ENCODE measurements at places on chromosomes 11 and 22.
A peak's percentile ranks its signal among the peaks of the same experiment; 100 is the strongest.

- no peak for DNase-seq
These were observed 20.2 kb downstream of the MYO18B start for GRCh38 chr22:25762147-25762546.

GRCh38 chr11:48107188-48107704 is 109.4 kb upstream of the OR4B1 start:
- DNase-seq = peak; percentile 72

GRCh38 chr11:65380460-65381119 is 1.9 kb downstream of the SLC25A45 start:
- no peak for DNase-seq

- no peak for DNase-seq
These were observed 18.9 kb downstream of the KIRREL3 start for GRCh38 chr11:126981635-126982034.

DNA sequence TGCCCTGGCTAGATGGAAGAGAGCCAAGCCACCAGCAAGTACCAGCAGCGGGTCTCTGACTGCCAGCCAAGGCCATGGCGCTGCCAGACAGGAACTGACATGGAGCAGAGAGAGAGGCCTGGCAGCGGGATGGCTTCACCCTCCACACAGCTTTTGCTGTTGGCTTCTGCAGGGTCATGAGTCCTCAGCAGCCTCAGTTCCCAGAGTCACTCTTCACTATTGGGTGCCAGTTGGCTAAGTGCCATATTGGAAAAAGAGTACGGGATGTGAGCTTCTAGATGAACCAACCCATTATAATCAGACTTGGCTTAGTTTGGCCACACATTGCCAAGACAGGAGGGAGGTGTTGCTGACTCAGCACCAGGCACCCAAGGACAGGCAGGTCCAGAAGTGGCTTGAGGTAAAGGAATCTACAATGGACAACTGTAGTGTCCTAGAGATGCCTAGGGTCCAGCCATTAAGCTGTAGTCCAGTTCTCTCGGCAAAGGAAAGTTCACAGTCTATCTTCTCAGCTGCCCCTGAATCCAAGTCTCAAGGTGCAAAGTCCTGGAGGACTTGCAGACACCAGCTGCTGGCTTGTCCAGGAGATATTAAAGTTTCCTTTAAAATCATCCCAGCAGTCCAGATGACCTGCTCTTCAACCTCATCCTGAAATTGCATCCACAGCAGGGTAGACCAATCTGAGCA is 40.7 kb upstream of the POU2AF1 start:
- DNase-seq = no peak

DNA sequence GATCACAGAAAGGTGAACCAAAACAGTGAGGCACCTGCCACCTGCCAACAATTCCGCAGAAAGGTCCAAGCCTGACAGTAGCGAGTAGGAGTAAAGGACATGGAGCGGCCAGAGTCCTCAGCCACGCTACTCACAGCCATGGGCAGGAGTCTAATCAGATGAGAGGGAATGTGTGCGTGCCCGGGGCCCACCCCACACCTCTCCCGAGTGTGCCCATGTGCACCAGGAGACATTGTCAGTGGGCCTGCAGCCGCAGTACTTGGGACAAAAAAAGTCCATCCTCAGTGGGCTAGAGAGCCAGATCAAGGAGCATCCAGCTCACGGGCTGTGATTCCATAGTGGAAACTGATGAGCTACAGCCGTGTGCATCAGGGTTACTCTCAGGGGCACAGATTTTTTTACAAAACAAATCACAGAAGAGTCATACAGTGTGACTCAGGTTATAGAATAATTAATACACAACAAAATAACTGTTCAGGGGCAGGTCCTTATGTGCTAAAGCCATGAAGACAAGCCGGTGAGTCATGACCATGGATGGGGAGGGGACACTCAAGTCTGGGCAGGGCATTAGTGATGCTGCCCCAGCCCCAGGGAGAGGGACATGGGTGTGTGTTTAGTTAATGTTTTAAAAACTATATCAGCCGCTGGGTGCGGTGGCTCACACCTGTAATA is 12.0 kb downstream of the SART1 start:
- no peak for DNase-seq

GRCh38 chr11:79720115-79720514 is 279.3 kb upstream of the TENM4 start:
- DNase-seq = no peak

GRCh38 chr22:35380013-35380412 is 883 bp upstream of the HMOX1 start:
- DNase-seq = no peak

GRCh38 chr11:38019072-38019775 is 1421.2 kb upstream of the RAG2 start:
- DNase-seq = no peak

GRCh38 chr22:24323233-24323632 is 52.6 kb downstream of the SPECC1L start:
- DNase-seq = no peak

- DNase-seq = no peak
These were observed 57.2 kb downstream of the CTNND1 start for GRCh38 chr11:57818812-57819211.

DNA sequence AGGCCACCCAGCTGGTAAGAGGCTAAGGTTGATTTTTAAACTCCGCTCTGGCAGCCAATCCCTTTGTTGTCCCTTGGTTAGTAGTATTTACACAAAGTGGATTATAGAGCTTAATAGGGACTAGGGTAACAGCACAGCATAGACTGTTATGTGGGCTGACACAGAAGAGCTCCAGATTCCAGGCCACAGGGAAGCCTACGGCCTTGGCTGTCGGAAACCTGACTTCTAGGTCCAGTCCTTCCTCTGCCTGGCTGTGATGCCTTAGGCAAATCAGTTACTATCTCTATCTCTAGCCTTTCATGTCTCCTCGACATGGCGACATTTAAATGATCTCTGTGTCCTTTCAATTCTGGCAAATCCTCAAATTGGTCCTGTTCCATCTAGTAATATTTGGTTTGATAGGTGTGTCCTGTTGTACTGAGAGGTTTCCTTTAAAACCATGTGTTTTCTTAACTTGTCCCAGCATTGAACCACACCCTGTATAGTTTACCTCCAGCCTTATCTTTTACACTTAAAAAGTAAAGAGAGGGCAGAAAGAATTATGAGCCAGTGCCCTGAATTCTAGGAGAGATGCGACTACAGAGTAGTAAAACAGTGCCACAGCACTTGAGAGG is 4.2 kb downstream of the MMP1 start:
- no peak for DNase-seq

- peak; percentile 25 for DNase-seq
These were observed 1.7 kb downstream of the USP35 start for GRCh38 chr11:78190374-78190773.

GRCh38 chr22:23675502-23676415 is 15.1 kb upstream of the RGL4 start:
- peak; percentile 56 for DNase-seq

DNA sequence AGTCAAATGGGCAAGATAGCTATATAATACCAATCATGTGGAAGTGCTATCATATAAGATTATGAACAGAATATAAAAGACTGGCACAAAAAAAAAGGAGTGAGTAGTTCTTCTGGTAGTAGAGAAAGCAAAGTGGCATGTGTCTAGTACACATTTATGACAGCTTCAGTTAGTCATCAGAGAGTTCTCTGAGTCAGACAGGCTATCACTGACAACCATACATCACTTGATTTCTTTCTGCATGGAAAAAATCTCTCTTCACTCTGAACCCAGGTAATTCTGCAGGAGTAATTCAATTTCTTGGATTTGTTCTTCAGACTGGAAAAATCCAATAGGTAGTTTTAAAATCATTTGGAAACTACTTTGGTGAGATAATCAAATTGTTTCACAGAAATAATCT is 286.8 kb upstream of the ANO3 start:
- DNase-seq = no peak

DNA sequence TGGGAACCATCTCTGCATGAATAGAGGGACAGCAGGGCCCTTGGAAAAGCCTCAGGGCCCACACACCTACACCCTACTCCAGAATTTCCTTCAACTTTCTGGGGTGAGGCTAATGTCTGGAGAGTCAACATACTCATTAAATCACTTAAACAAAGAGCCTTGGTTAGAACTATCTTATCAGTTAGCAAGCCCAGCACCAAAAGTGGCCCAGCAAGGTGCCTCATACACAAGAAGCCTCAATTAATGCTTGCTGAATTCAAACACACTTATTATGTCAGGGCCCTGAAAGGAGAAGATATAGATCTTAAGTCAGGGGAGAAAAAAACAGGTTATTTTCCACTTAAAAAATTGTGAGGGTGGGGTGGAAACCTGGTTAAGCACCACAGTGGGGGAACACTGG is 61.4 kb downstream of the C11orf58 start:
- no peak for DNase-seq

DNA sequence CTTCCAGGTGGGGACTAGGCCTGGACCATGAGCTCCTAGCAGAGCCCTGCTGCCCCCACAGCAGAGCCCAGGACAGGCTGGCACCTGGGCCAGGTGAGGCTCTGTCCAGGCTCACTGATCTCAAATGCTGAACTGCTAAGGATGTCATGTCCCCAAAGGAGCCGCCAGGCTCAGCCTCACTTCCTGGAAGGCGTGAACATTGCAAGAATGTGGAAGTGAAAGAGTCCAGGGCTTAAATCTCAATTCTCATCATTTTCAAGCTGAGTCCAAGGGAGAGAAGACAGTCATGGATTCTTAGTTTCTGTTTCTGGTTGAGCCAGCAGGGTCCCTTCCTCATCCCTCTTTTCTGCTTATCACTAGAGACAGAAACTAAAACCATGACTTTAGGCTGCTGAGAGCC is 5.0 kb downstream of the ASCL2 start:
- DNase-seq = peak; percentile 73

DNA sequence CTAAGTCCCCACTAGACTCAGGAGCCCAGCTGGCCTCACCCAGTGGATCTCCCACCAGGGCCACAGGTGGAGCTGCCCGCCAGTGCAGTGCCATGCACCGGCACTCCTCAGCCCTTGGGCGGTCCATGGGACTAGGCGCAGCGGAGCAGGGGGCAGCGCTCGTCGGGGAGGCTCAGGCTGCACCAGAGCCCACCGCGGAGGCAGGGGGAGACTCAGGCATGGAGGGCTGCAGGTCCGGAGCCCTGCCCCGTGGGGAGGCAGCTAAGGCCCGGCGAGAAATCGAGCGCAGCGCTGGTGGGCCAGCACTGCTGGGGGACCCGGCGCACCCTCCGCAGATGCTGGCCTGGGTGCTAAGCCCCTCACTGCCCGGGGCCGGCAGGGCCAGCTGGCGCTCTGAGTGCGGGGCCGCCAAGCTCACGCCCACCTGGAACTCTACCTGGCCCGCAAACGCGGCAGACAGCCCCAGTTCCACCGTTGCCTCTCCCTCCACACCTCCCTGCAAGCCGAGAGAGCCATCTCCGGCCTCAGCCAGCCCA is 1275.2 kb upstream of the CNTN5 start:
- DNase-seq = no peak

GRCh38 chr22:26679003-26679629 is 21.7 kb downstream of the MIAT start:
- peak; percentile 89 for DNase-seq

GRCh38 chr11:112176077-112176476 is 765 bp downstream of the BCO2 start:
- DNase-seq = no peak

Data from activated effector memory CD4-positive, alpha-beta T cell treated with anti-CD3 and anti-CD28 coated beads, Interleukin-2, amount 50 U/mL, for 16 hours (primary cell).